Forelimb muscle (tissue), 1 donor: ENCODE measurements at places on chromosomes 1 and 21.

DNA sequence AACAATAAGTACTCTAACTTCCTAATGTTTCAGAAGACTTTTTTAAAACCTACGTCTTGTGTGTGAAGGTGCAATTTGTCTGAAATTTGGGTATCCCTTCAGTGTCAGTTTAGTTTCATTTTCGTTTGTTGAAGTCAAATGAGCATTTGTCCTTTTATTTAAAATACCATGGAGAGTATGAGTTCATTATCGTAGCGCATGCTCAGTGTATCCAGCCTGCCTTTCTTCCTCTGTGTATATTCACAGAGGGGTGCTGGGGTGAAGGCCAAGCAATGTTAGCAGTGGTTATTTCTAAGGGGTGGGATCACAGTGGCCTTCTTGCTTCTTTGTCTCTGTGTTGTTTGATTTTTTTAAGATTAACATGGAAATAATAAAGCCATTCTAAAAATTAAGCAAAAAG, 43.2 kb downstream of the CNN3 start:
- DNase-seq: no peak

GRCh38 chr1:8661185-8662110, 156.0 kb downstream of the RERE start:
- DNase-seq: peak; percentile 49

DNA sequence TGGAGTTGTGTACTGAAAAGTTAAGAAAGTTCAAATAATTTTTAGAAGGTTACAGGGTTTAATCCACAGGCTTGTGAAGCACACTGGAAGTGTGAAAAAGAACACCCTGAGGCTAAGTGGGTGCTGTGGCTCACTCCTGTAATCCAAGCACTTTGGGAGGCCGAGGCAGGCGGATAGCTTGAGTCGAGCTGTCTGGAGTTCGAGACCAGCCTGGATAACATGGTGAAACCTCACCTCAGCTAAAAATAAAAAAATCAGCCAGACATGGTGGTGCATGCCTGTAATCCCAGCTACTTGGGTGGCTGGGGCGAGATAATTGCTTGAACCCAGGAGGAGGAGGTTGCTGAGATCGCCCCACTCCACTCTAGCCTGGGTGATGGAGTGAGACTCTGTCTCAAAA, 9.8 kb downstream of the TXNIP start:
- DNase-seq: no peak

- no peak for DNase-seq
These were observed 554.8 kb downstream of the NUF2 start for GRCh38 chr1:163876546-163876945.

DNA sequence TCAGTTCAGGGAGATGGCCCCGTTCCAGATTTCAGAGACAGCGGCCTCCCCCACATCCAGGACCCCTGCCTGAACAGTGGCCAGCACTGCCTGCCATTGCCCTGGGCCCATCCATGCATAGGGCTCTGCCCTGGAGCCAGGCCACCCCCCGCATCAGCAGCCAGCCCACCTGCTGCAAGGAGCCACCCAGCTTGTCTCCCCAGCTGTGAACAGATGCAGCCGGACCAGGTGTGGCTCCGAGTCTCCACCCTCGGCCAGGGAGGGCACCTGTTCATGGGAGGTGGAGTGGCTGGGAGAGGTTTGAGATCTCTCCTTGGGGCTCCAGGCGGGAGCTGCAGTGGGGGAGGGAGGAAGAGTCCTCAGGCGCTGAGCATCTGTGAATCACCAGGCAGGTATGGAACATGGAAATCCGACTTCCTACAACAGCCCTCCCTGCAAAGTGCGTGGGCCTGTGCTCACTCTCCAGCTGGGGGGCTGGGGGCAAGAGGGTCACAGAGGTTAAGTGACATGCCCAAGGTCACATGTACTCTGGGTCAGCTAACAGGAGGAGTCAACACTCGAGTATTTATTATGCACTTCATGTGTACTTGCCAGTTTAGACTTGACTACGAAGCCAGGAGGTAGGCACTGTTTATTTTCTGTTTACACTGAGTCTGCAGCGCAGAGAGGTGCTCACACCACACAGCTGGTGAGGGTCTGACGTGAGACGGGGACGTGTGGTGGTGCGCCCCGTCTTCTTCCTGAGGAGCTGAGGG, 4.8 kb upstream of the HES5 start:
- DNase-seq: no peak

DNA sequence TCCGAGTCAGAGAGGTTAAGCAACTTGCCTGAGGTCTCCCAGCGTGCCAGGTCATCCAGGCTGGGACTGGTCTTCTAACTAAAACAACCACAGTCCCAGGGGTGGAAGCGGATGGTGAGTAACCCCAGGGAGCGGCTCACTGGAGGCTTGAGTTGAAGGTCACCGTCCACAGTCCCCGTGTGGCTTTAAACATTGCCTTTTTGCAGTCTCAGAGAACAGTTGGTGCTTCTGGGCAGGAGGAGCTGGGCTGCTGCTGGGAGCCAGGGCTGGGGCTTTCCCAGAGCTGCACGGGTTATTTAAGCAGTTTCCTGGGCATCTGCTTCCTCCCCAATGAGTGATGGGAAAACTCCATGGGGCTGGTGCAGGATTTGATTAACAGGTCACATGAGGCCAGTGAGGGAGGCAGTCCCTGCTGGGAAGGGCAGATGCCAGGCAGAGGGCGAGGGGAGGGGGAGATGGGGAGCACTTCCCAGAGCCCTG, 12.3 kb downstream of the ARHGEF10L start:
- DNase-seq: no peak

- DNase-seq: no peak
These were observed 4.1 kb upstream of the PCP4 start for GRCh38 chr21:39863111-39863510.

DNA sequence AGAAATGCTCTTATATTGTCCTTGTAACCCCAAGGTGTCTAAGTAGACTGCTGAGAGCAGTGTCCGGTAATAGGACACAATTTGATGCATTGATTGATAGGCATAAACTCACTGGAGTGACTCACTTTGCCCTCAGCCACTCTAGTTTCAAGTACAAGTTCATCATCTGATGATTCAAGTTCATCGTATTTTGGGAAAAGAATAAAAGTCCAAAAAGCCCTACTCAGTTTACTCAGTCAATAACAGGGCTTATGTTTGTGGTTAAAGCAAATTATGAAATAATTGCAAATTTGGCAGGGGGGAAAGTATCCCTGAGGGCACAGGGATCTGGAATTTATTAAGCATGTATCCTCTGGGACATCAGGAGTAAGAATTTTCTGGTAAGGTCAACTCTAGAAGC, 7.6 kb upstream of the ATF3 start:
- no peak for DNase-seq

DNA sequence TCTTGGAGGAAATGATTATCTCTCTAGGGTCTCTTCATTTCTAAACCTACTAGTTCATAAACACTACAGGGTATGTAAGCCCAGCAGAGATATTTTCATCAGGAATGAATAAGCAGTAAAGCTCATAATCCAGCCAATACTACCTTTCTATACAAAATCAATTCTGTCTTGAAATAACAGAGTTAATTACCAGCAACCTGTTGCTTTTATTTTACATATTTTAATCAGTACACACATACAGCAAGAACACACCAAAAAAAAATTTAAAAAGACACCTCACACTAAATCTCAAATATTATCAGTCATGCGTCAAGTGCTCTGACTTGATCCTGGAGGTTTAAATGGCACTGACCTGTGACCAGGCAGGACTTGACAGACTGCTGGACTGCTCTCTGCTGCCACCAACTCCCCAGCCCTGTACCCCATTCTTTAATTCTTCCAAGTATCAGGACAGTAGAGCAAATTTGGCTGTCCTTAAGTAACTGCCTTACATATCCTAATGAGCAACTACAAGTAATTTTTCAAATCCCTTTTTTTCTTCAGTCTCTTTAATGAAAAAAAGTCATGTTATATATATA, 98.5 kb downstream of the CDC42BPA start:
- no peak for DNase-seq

DNA sequence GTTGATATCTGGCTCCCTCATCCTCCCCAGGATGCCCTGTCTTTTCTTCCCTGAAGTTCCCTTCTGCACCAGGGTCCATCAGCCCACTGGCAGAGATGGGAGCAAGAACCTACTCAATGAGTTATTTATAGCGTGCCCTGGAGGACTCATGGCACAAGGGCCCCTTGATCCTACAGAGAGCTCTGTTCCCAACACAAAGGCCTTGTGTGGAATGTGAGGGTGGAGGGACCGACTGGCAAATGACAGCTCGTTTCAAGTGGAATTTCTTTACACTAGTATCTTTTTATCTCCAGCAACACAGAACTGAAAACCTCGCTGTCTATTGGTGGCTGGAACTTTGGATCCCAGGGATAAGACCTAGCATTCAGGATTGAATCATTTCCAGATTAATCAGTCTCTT, 22.4 kb downstream of the CHI3L2 start:
- no peak for DNase-seq

DNA sequence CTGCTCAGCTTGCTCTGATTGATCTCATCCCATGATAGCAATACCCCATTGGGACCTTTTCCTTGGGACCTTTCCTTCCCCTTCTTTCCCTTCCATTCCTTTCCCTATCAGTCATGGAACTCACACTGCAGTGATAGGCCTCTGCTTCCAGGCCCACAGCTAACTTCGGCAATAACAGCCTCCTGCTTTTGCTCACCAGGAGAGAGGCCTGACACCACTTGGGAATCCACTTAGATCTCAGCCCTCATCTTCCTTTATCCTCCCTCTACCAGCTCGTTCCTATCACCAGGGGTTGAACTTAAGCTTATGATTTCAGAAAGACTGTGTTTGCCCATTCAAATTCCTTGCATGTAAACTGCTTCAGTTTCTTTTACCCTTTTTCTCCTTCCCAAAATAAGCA, 11.0 kb upstream of the TIPRL start:
- no peak for DNase-seq

- DNase-seq: no peak
These were observed 48.2 kb downstream of the RASSF5 start for GRCh38 chr1:206555473-206555935.

DNA sequence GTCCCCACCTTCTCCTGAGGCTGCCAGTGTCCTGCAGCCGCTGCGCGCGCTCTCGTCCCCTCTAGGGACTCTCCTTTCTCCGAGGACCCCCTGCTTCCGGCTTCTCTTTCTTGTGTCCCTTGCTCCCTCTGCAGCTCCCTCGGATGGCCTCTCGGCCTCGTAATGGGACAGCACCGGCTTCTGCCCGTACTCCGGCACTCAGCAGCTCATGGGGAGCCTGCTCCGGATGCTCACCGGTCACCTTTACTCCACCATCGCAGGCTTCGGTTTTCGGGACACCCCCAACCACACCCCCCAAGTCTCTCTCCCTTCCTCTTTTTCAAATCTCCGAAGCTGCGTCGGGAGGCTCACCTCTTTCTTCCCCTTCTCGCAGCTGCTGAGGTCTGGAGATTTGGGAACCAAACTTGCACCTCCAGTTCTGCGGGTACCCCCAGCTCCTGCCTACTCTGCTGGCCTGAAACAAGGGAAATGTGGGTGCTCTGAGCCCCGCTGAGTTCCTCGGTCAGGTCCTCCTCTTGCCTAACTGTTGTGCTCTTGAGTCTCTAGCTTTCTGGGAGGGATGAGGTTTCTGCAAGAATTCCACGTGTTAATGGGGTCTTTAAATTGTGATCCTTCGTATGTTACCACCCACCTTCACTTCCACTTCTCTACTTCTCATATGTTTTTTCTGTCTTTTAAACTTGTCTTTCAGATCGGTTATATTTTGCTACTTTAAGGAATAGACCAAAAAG, 930 bp downstream of the CDC14A start:
- no peak for DNase-seq

GRCh38 chr1:169949139-169949538, 55.4 kb upstream of the SCYL3 start:
- DNase-seq: no peak

- no peak for DNase-seq
These were observed 59.9 kb downstream of the TRIM11 start for GRCh38 chr1:228346731-228347130.

DNA sequence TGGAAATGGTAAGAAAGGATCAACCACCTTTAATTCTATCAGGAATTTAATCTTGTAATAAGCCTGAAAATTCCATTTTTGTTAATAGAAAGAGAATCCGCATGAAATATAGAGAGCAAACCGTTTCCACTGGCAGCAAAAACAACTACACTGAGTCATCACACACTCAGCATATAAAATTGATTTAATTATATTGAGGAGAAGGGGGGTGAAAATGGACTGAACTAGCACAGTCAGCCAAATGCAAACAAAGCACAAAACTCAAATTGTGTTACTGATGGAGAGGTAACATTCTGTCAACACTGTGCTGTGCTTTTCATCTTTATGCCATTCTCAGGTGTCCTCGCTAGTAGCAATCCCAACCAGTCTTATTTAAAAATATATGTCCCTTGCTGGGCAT, 1583.9 kb downstream of the MRPL39 start:
- DNase-seq: no peak

DNA sequence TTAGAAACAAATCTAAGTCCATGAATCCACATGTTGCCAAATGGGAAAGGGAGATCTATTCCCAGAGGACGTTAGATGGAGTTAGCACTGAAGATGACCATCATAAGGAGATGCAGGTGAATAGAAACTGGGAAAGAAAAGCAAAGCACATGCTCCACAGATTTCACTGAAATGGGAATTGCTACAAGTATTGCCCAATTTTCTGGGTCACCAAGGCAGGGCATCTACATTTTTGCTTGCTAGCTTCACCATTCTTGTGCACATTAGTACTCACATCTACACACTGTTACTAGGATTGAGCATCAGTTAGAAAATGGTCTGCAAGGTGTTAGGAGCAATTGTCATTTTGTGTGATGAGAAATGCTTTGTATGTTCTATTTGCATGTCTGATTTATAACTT, 99.1 kb downstream of the JAK1 start:
- no peak for DNase-seq

DNA sequence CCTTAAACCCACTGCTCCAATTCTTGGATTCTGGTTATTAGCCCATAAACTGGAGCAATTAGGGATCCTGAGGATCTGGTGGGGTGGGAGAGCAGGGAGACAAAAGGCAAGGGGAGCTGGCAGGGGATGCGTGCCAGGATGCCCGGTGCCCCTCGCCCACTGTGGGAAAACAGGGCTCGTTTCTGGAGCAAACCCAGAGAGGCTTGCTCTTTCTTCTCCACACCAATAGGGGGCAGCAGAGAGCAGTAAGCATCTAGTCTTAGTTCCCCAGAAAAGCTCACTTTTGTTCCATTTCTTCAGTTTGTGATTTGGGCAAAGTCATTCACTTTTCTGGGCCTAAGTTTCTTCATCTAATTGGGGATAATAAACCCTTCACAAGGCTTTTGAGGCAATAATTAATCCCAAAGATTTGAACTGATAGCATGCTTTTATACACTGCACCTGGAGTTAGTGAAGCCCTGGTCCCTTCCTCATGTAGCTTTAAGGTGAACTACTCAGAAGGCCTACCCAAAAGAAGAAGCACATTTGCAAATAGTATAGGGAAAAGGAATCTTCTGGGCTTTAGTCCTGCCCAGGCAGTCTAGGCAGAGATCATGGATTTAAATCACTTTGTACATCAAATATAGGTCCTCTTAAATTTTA, 160.6 kb upstream of the USP24 start:
- no peak for DNase-seq
